ENCODE measurements at places on chromosomes 1 and 21. TPM values are rescaled to one million over a fixed set of nuclear protein-coding genes. Genes with fewer than 3 reads are reported as not detected.

DNA sequence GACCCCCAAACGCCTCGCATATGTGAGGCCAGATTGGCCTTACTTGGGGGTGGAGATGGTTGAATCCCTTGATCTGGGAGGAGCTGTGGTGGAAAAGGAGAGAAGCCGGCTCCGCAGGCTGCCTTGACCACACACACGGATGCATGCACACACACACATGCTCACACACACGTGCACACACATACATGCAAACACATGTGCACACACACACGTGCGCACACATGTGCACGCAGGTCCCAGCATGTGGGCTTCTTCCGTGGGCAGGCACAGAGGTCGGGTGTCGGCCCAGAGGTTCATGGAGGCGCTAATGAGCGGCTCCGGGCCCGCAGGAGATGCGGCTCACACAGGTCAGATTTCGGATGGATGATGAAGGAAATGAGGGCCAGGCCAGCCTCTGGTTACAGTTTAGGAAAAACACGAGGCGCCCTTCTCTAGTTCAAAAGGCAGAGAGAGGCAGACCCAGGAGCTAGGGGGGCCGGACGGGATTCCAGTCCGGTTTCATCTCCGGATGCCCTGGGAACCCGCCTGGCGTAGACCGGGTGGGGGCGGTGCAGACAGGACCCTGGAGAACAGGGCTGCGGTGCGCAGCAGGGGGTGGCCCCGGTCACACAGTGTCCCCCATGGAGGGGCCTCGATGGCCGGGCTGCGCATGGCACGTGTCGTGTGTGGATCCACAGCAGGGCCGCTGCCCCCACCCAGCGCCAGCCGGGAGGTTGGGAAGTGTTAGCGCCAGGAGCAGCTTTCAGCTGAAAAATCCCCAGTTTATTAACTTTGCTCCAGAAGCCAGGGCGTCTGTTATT lies 91.1 kb upstream of the ACTRT2 start:
- DNase-seq: no peak

The WRAP73 gene
- total RNA-seq: 17.6 TPM

The CLIC6 gene
- total RNA-seq: 0.08 TPM

DNA sequence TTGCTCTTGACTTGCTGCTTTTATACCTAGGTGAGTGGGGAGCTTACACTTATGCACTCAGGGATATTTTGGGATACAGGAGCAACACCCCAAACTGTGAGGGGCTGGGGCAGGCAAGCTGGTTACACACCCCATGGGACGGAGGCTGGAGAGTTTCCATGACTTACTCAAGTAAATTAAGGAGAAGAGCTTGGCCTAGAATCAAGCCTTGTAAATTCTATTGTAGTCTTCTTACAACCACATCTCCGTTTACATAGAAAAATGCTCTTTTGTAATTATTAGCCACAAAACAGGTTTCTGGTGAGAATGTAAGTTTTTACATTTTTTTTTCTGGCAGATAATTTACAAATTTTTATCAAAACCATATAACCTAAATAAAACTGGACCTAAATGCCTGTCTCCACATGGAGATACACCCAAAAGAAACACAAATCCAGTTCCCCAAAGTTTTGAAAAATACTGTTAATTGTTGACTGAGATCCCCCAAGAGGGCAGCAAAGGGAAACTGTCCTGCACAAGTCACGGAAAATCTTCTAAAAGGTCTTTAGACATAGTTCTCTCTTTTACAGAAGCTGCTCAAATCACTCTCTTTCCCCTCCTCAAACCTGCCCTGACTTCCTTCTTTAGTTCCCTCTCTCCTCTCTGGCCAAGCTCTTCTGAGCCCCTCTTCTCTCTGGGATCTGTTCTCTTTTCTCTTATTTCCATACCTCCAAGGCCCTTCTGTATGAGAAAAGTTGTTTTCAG lies 134.0 kb downstream of the HIVEP3 start:
- no peak for DNase-seq

The LRRC3 gene
- total RNA-seq: 3.3 TPM

- peak; percentile 98 for DNase-seq
Observed at GRCh38 chr1:15885701-15886610, 38.4 kb downstream of the SPEN start.

DNA sequence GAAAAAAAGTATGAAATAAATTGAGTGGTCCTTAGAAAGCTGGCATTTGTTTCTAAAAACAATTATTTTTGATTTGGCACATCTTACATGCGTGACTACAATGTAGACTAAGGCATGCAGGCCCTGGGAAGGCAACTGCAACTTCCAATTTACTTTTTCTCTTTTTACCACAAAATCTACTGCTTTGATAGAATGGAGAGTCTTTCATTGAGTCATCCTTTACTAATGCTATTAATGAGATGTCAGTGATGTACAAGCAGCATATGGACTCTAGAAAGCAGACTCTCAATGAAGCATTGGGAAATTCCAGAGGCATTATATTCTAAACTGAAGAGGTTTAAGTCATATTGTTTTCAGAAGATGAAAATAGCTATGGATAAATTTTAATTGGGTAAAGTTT lies 29.6 kb upstream of the PRRX1 start:
- no peak for DNase-seq

DNA sequence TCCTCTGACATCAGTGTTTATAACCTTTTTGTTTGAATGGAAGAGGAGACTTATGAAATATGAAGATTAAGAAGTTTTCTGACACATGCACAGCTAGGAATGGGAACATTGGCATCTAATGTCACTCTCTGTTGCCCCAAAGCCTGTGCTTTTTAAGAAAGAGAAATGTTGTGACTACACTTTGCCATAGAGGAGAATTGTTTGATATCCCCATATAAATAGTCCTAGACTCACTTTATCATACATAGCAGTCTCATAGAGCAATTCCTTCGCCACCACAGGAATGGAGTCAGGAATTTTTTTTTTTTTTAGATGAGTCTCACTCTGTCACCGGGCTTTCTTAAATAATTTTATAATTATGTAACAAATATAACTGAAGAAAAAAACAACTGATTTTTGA lies 1.5 kb downstream of the KRTAP21-3 start:
- no peak for DNase-seq

The GSTM1 gene
- total RNA-seq: 17.8 TPM

The AHCTF1 gene
- total RNA-seq: 21.3 TPM

The NSL1 gene
- total RNA-seq: 20.0 TPM

The GRIK3 gene
- not detected for total RNA-seq

- no peak for DNase-seq
Observed at GRCh38 chr1:40092706-40093639, 4.1 kb downstream of the PPT1 start.

GRCh38 chr1:27402349-27402754 lies 9.9 kb downstream of the GPR3 start:
- DNase-seq: no peak

The AGO4 gene
- 6.6 TPM for total RNA-seq

- no peak for DNase-seq
Observed at GRCh38 chr1:168408884-168409283, 128.2 kb downstream of the TBX19 start.

The FMOD gene
- 0.85 TPM for total RNA-seq

The ADAMTSL4 gene
- 3.6 TPM for total RNA-seq

The COL16A1 gene
- 272 TPM for total RNA-seq

- DNase-seq: no peak
Observed at GRCh38 chr1:92883297-92883696, 51.5 kb downstream of the RPL5 start.

- DNase-seq: no peak
Observed at GRCh38 chr1:235919127-235919832, 52.6 kb upstream of the LYST start.

The PTPRC gene
- total RNA-seq: not detected

The FCGR2B gene
- not detected for total RNA-seq

Data from chondrocyte (in vitro differentiated cells).